ENCODE measurements at places on chromosomes 7 and 10.

- DNase-seq = no peak
- H3K27ac ChIP-seq = no peak overlapping the region
- no peaks in the 10 kb centered on the region for H3K27me3 ChIP-seq
These were observed 173.7 kb downstream of the BUB3 start for GRCh38 chr10:123327896-123328295.

DNA sequence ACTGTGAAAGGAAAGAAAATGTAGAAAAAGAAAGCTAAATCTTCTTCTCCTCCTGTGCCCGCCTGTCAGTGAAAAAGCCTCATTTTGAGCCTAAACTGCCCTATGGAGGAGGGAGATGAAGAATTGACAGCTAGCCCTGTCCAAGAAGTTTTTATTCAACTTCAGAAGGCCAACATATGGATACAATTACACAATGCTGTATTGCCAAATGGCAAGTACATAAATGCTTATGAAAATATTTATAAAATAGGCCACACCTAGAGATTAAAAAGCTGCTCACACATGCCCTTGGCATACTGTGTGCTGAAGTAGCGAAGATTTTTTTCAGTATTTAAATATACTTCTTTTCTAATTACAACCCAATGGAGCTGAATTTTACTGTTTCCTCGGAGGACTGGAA, 65.1 kb upstream of the NEBL start:
- no peak overlapping the region for H3K4me3 ChIP-seq
- H3K27ac ChIP-seq = no peak overlapping the region
- H3K36me3 ChIP-seq = no peaks in the 10 kb centered on the region
- DNase-seq = no peak
- H3K4me1 ChIP-seq = no peaks in the 10 kb centered on the region

DNA sequence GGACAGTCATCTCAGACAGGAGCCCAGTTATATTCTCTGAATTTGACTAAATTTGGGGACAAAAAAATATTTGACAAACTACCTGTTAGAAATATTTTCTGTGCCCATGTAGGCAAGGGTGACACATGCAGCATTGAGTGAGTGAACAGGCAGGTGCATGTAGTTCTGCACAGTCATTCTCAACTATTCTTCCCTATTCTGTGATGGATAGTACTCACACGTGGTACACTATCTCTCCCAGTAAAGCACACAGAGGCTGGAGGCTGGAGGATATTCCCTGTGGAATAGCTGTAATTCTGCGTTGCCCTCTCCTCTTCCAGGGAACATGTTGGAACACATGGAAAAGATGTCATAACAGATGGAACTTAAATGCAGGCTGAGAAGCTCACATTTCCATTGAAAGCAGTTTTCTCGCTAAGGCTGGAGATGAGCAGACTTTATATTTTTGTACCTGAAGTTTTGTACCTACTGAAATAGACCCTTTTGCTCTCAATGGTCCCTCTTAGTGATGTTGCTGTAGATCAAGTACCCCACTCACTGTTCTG, 75.0 kb downstream of the GPR141 start:
- H3K36me3 ChIP-seq = no peaks in the 10 kb centered on the region
- no peaks in the 10 kb centered on the region for H3K4me1 ChIP-seq
- DNase-seq = no peak

DNA sequence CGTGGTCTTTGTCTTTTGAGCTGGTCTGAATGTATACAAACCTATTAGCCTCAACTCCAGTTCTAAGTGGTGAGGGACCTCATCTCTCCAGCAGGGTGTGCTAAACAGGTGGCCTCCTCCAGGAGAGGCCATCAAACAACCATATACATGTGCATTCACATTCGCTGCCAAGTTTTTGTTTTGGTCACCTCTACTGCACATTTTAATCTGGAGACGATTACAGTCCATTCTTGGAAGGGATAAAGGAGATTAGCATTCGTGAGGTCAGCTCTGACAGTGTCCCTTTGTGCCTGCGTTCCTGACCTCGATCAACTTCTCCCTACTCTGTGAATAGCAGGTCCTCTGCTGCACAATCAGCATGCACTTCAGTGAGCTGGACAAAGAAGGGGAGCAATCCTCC, 60.8 kb downstream of the RHOBTB1 start:
- no peak overlapping the region for H3K4me3 ChIP-seq
- no peaks in the 10 kb centered on the region for H3K36me3 ChIP-seq
- DNase-seq = no peak
- peak overlapping the region; percentile 66 for H3K27ac ChIP-seq

- H3K27me3 ChIP-seq = no peaks in the 10 kb centered on the region
- no peak for DNase-seq
- no peaks in the 10 kb centered on the region for H3K4me1 ChIP-seq
- H3K4me3 ChIP-seq = no peak overlapping the region
- H3K36me3 ChIP-seq = no peaks in the 10 kb centered on the region
These were observed 46.1 kb upstream of the APBB1IP start for GRCh38 chr10:26391701-26392695.

GRCh38 chr10:131649617-131650016, 251.2 kb upstream of the PPP2R2D start:
- no peak for DNase-seq
- H3K4me3 ChIP-seq = no peak overlapping the region
- peaks cover 12% of the 10 kb centered on the region for H3K27me3 ChIP-seq
- no peak overlapping the region for H3K27ac ChIP-seq
- no peaks in the 10 kb centered on the region for H3K4me1 ChIP-seq

- no peak overlapping the region for H3K27ac ChIP-seq
- H3K4me1 ChIP-seq = no peaks in the 10 kb centered on the region
- no peaks in the 10 kb centered on the region for H3K27me3 ChIP-seq
- H3K36me3 ChIP-seq = no peaks in the 10 kb centered on the region
- DNase-seq = no peak
- H3K4me3 ChIP-seq = no peak overlapping the region
These were observed 290.2 kb downstream of the C7orf25 start for GRCh38 chr7:42621543-42622219.

GRCh38 chr10:79446758-79447084, 1.3 kb upstream of the ZCCHC24 start:
- H3K4me1 ChIP-seq = peaks cover 49% of the 10 kb centered on the region
- H3K27ac ChIP-seq = peak overlapping the region; percentile 93
- no peaks in the 10 kb centered on the region for H3K27me3 ChIP-seq
- H3K36me3 ChIP-seq = peaks cover 4% of the 10 kb centered on the region

DNA sequence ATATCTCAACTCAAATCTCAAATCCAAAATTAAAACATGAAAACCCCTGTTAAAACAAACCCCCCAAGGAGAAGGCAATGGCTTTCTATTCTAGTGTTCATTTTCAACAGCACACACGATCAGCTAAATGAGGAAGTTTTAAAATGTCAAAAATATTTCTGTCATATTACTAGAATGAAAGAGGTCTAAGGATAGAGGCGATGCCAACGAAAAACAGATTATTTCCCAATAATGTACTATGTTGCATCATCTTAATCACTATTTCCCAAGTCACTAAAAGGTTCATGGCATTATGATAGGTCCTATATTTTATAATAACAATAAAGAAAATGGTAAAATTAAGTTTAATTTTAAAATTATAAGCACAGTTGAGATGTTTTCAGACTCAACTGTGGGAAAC, 10.1 kb downstream of the CNOT4 start:
- H3K36me3 ChIP-seq = no peaks in the 10 kb centered on the region
- H3K4me1 ChIP-seq = peaks cover 35% of the 10 kb centered on the region
- no peaks in the 10 kb centered on the region for H3K27me3 ChIP-seq
- H3K4me3 ChIP-seq = no peak overlapping the region
- no peak overlapping the region for H3K27ac ChIP-seq
- no peak for DNase-seq

- no peak overlapping the region for H3K27ac ChIP-seq
- H3K4me1 ChIP-seq = peaks cover 21% of the 10 kb centered on the region
- no peak overlapping the region for H3K4me3 ChIP-seq
- no peaks in the 10 kb centered on the region for H3K36me3 ChIP-seq
These were observed 316.7 kb downstream of the LRRTM3 start for GRCh38 chr10:67242528-67242927.

DNA sequence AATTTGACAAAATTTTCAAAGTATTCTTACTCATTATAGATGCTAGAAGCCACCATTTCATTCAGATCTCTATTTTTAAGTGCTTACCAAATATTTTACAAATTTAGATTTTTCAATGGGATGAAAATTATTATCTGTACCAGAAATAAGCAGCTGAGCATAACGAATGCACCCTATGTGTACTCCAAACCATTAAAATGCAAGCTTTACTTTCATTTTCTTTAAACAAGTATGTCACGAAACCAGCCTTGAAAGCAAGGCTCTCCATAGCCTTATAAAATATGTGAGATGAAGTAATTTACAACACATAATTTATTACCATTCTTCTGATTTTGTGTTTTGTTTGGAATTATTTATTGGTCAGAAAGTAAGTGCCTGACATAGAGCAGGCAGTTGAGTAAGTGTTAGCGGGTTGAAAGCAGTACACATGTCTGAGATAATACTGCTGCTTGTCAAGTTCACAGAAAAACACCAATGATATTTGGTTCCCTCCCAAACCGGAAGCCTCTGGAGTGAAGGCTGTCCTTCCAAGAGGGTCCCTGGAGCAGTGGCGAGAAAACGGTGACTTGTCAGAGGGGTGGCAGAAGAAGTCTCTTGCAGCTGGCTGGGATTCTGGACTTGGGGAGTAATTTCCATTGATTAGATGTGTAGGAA, 322.7 kb upstream of the PFKP start:
- no peak overlapping the region for H3K27ac ChIP-seq
- H3K4me1 ChIP-seq = no peaks in the 10 kb centered on the region
- no peak for DNase-seq
- no peaks in the 10 kb centered on the region for H3K27me3 ChIP-seq

GRCh38 chr10:88901206-88901983, 21.4 kb downstream of the STAMBPL1 start:
- no peaks in the 10 kb centered on the region for H3K4me1 ChIP-seq
- DNase-seq = no peak
- no peaks in the 10 kb centered on the region for H3K36me3 ChIP-seq
- H3K4me3 ChIP-seq = no peak overlapping the region

GRCh38 chr10:21929070-21929469, 74.5 kb downstream of the DNAJC1 start:
- no peaks in the 10 kb centered on the region for H3K4me1 ChIP-seq
- H3K4me3 ChIP-seq = no peak overlapping the region
- H3K36me3 ChIP-seq = no peaks in the 10 kb centered on the region
- peaks cover 1% of the 10 kb centered on the region for H3K27me3 ChIP-seq
- DNase-seq = no peak

DNA sequence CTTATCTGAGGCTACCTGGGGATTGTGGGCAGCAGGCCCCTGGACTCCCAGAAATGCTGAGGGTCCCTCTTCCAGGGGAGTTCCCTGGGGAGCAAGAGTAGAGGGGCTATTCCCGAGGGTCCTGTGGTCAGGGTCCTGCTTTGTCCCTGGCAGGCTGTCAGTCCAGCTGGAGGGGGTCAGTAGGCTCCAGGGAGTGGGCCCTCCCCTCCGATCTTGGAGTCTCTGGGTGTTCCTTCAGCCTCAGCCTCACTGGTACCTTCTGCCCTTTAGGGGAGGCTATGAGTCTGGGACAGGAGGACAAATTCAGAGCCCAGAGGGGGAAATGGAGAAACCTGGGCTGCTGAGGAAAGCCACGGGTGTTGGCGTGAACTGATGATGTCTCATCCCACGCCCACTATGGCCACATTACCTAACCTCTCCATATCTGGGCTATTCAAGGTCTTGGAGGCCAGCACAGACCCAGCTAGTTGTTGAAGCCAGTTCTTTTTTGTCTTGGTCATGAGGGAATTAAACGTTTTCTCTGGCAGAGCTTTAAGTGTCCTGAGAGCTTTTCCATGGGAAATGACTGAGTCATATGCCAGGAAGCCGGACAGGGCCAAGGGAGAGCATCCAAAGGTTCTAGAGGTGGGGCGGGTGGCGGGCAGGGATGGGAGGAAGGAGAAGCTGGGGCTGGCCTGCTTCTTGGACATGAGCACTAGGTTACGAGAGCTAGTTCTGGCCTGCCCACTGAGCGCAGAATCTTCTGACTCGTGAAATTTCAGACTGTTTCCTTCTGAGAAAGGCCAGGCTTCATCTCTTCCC, 6.2 kb downstream of the CALHM2 start:
- no peaks in the 10 kb centered on the region for H3K27me3 ChIP-seq
- H3K27ac ChIP-seq = peak overlapping the region; percentile 69
- peak; percentile 91 for DNase-seq
- no peak overlapping the region for H3K4me3 ChIP-seq
- H3K36me3 ChIP-seq = peaks cover 88% of the 10 kb centered on the region

DNA sequence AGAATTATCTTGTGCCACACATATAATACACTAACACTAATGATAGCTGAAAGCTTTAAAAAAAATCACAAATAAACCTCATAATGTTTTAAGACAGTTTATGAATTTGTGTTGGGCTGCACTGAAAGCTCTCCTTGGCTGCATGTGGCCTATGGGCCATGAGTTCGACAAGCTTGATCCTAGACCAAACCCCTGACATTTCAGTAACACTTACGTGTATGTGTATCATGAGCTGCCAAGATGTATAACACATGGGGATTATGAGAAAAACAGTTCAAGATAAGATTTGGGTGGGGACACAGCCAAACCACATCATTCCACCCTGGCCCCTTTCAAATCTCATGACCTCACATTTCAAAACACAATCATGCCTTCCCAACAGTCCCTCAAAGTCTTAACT, 823.8 kb downstream of the PCDH15 start:
- H3K4me3 ChIP-seq = no peak overlapping the region
- no peaks in the 10 kb centered on the region for H3K4me1 ChIP-seq
- H3K27me3 ChIP-seq = no peaks in the 10 kb centered on the region

- H3K4me3 ChIP-seq = no peak overlapping the region
- H3K27me3 ChIP-seq = no peaks in the 10 kb centered on the region
- no peaks in the 10 kb centered on the region for H3K36me3 ChIP-seq
- DNase-seq = no peak
These were observed 216.1 kb upstream of the STEAP4 start for GRCh38 chr7:88522771-88523293.

GRCh38 chr10:131345691-131346090, 34.2 kb upstream of the TCERG1L start:
- no peak overlapping the region for H3K4me3 ChIP-seq
- H3K4me1 ChIP-seq = no peaks in the 10 kb centered on the region

- H3K27ac ChIP-seq = no peak overlapping the region
- no peaks in the 10 kb centered on the region for H3K36me3 ChIP-seq
- H3K4me3 ChIP-seq = no peak overlapping the region
- no peaks in the 10 kb centered on the region for H3K4me1 ChIP-seq
- no peaks in the 10 kb centered on the region for H3K27me3 ChIP-seq
These were observed 204.9 kb upstream of the NPSR1 start for GRCh38 chr7:34453150-34453549.

- H3K4me3 ChIP-seq = peak overlapping the region; percentile 49
- peaks cover 23% of the 10 kb centered on the region for H3K4me1 ChIP-seq
- peak overlapping the region; percentile 15 for H3K27ac ChIP-seq
- DNase-seq = no peak
These were observed 54.6 kb downstream of the CPVL start for GRCh38 chr7:29091715-29092114.

DNA sequence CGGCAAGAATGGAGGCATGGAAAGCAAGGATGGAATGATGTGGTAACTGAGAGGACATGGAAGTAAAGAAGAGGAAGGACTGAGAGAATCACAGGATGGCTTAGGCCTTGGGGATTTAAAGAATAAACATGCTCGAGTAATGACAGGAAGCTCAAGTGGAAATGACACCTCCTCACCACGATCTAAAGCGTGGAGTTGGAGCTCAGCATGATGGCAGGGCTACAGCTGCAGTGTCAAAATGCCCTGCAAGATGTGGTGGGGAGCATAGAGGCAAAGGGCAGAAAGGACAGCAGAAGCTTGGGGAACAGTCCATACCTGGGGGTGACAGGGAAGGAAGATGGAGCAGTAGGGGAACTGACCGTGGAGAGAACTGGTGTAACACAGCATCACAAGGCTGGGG, 229.5 kb upstream of the PLXNA4 start:
- no peak overlapping the region for H3K27ac ChIP-seq
- no peak overlapping the region for H3K4me3 ChIP-seq
- no peaks in the 10 kb centered on the region for H3K27me3 ChIP-seq
- no peaks in the 10 kb centered on the region for H3K36me3 ChIP-seq
- H3K4me1 ChIP-seq = no peaks in the 10 kb centered on the region

- no peaks in the 10 kb centered on the region for H3K36me3 ChIP-seq
- no peaks in the 10 kb centered on the region for H3K27me3 ChIP-seq
- H3K27ac ChIP-seq = no peak overlapping the region
These were observed 5.5 kb upstream of the MGAM start for GRCh38 chr7:141990011-141990725.

All from psoas muscle (tissue), 8 donors.